ENCODE measurements at places on chromosomes 6 and 20. TPM values are rescaled to one million over a fixed set of nuclear protein-coding genes. Genes with fewer than 3 reads are reported as not detected.

KDM1B gene
- polyA plus RNA-seq: 7.8 TPM

LINC00237 gene
- polyA plus RNA-seq: not detected

HLA-G gene
- 2.0 TPM for polyA plus RNA-seq

IFT52 gene
- 30.5 TPM for polyA plus RNA-seq
